ENCODE measurements at places on chromosomes 2 and 18.

GRCh38 chr2:86082756-86083155 is 22.9 kb downstream of the POLR1A start:
- no peaks in the 10 kb centered on the region for H3K27me3 ChIP-seq
- H3K4me1 ChIP-seq = peaks cover 21% of the 10 kb centered on the region
- no peak overlapping the region for H3K27ac ChIP-seq
- peaks cover 25% of the 10 kb centered on the region for H3K36me3 ChIP-seq

DNA sequence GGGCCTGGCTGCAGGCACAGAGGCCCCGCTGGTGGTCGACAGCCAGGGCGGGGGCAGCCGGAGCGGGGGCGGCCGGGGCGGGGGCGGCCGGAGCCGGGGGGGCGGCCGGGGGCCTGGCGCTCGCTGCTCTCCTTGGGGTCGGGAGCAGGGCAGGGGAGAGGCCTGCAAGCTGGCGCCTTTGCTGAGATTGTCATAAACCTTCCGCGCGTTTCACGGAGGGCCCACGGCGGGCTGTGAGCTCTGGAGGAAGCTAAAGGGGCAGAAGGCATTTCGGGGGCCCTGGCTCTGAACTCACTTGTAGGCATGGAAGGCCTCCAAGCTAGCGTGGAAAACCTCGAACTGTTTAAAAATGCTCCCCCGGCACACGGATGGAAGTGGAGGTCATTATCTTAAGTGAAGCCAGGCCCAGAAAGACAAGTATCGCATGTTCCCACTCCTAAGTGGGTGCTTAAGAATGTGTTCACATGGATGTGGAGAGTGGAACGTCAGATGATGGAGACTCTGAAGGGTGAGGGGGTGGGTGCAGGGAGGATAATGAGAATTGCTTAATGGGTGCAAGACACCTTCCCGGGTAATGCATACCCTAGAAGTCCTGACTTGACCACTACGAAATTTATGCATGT is 629 bp downstream of the PRELID3A start:
- peaks cover 3% of the 10 kb centered on the region for H3K4me1 ChIP-seq
- no peak for DNase-seq
- H3K36me3 ChIP-seq = no peaks in the 10 kb centered on the region
- no peak overlapping the region for H3K4me3 ChIP-seq
- no peak overlapping the region for H3K27ac ChIP-seq

GRCh38 chr2:194700726-194701125 is 956.3 kb upstream of the SLC39A10 start:
- H3K4me3 ChIP-seq = no peak overlapping the region
- no peak for DNase-seq
- H3K36me3 ChIP-seq = no peaks in the 10 kb centered on the region
- no peaks in the 10 kb centered on the region for H3K4me1 ChIP-seq

GRCh38 chr2:98387478-98387877 is 41.2 kb downstream of the CNGA3 start:
- no peaks in the 10 kb centered on the region for H3K4me1 ChIP-seq
- no peak for DNase-seq
- H3K27me3 ChIP-seq = peaks cover 2% of the 10 kb centered on the region

GRCh38 chr18:34467058-34467457 is 242.3 kb upstream of the NOL4 start:
- no peak for DNase-seq
- H3K27me3 ChIP-seq = no peaks in the 10 kb centered on the region
- H3K4me3 ChIP-seq = no peak overlapping the region
- H3K36me3 ChIP-seq = no peaks in the 10 kb centered on the region
- no peaks in the 10 kb centered on the region for H3K4me1 ChIP-seq
- H3K27ac ChIP-seq = no peak overlapping the region

GRCh38 chr2:204282525-204282924 is 262.8 kb upstream of the PARD3B start:
- H3K36me3 ChIP-seq = no peaks in the 10 kb centered on the region
- H3K4me3 ChIP-seq = no peak overlapping the region
- peaks cover 11% of the 10 kb centered on the region for H3K27me3 ChIP-seq

DNA sequence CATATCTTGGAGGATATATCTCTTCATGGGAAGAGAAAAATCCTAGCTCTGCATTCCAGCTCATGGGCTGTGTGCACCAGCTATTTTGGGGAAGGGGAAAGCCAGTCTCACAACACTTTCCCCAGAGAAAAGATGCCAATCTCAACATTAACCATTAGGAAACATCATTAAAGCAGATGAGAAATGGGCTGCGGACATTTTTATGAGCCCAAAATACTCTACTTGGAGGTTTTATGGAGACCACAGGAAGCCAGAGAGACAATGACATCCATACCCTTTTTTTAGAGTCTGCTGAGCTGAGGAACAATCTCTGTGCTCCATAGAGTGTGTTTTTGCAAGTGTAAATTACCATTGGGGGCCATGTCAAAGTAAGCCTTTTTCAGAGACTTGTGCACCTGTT is 213.7 kb downstream of the TRIB2 start:
- no peak overlapping the region for H3K27ac ChIP-seq
- H3K27me3 ChIP-seq = peaks cover 4% of the 10 kb centered on the region
- no peak overlapping the region for H3K4me3 ChIP-seq

GRCh38 chr2:159185401-159186130 is 100.9 kb downstream of the WDSUB1 start:
- no peaks in the 10 kb centered on the region for H3K36me3 ChIP-seq
- no peak overlapping the region for H3K4me3 ChIP-seq
- DNase-seq = no peak
- no peaks in the 10 kb centered on the region for H3K27me3 ChIP-seq
- H3K4me1 ChIP-seq = no peaks in the 10 kb centered on the region
- H3K27ac ChIP-seq = no peak overlapping the region

DNA sequence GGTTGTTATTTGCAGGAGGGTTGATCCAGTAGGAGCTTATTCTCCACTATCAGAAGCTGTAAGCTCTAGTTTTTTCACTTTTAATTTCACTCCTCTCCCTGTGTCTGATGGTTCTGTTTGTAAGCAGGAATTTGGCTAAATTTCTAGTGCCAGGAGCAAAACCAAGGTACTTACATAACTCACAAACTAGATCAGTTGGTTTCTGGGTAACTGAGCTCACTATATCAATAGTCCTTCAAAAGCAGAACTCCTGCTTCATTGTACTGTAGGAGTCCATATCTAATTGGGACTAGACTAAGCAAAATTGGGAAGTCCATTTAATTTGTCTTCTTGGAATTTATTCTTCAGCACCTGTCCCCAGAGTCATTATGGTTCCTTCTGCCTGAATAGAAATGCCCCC is 20.1 kb upstream of the RAX start:
- no peaks in the 10 kb centered on the region for H3K4me1 ChIP-seq
- H3K27ac ChIP-seq = no peak overlapping the region
- no peaks in the 10 kb centered on the region for H3K36me3 ChIP-seq
- peaks cover 17% of the 10 kb centered on the region for H3K27me3 ChIP-seq

DNA sequence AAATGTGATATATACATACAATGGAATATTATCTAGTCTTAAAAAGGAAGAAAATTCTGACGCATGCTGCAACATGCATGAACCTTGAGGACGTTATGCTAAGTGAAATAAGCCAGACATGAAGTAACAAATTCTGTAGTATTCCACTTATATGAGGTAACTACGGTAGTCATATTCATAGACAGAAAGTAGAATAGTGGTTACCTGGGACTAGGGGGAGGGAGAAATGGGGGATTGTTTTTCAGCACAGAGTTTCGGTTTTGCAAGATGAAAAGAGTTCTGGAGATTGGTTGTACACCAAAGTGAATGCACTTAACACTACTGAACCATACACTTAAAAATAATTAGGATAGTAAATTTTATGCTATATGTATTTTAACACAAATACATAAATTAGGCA is 215.9 kb upstream of the FBXO11 start:
- H3K27ac ChIP-seq = no peak overlapping the region
- no peaks in the 10 kb centered on the region for H3K27me3 ChIP-seq
- no peaks in the 10 kb centered on the region for H3K36me3 ChIP-seq
- no peak for DNase-seq
- no peaks in the 10 kb centered on the region for H3K4me1 ChIP-seq

DNA sequence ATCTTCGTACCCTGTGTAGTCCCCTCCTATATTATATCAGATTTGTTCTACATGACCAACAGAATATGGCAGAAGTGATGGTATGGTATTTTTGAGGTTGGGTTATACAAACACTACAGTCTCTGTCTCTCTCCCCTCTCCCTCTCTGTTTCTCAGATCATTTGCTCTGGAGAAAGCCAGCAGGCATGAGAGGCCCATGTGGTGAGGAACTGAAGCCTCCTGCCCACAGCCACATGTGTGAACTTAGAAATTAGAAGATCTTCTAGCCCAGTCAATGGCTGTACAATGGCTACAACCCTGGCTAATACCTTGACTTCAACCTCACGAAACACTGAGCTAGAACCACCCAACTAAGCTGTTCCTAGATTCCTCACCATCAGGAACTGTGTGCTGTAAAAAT is 250.6 kb downstream of the SMAD2 start:
- no peak overlapping the region for H3K4me3 ChIP-seq
- no peaks in the 10 kb centered on the region for H3K36me3 ChIP-seq
- no peaks in the 10 kb centered on the region for H3K27me3 ChIP-seq
- no peak overlapping the region for H3K27ac ChIP-seq
- DNase-seq = no peak
- H3K4me1 ChIP-seq = no peaks in the 10 kb centered on the region

GRCh38 chr2:15058015-15058720 is 425.7 kb downstream of the LRATD1 start:
- DNase-seq = no peak
- no peaks in the 10 kb centered on the region for H3K4me1 ChIP-seq

DNA sequence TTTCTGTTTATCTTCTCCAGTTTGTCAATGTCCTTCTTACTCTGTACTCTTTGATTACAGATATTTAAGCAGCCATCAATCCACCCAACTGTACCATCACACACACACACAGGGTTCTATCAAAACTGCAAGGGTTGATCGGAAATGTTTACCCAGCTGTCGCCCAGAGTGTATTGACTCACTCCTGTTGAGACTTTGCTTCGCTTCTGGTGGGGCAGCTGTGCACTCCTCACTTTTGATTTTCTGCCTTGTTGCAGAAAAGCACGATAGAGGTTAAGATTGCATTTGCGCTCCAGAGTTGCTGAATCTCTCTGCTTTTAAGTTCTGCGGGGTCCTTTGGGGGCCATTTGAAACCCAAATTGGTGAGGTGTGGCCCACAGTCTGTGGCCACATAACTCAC is 216.2 kb downstream of the SETBP1 start:
- H3K36me3 ChIP-seq = no peaks in the 10 kb centered on the region
- no peak overlapping the region for H3K4me3 ChIP-seq
- DNase-seq = no peak
- H3K27ac ChIP-seq = no peak overlapping the region

DNA sequence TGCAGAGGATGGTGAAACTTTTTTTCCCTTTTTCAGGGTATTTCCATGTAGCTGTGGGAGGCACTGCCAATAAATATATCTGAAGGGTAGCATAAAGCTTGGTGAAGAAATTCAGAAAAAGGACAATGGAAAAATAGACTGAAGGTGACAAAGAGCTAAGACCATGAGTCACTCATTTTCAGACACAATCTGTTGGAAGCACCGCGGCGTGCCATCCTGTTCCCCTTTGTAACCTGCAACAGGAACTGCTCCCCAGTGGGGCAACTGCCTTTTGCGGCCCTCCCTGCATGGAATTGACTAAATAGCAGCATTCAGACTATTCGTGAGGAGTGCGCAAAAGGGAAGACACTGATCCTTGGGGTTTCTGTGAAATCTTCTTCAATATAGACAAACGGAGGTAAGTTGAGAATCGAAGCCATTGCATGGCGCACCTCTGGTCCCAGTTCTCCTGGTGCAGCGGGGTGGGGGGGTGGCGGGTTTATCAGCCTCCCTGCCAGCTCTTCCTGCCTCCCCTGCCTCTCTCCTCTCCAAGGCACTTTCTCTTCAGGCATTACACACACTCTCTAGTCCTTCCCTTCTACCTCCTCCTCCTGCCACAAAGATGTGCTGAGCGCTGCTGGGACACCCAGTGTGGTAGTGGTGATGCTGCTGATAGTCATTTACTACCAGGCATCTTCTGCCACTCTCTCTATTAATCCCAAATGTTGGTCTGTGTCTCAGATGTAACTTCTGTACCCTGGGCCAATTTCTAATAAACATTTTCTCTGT is 126.2 kb upstream of the TMEM200C start:
- no peak overlapping the region for H3K4me3 ChIP-seq
- no peaks in the 10 kb centered on the region for H3K4me1 ChIP-seq
- no peaks in the 10 kb centered on the region for H3K36me3 ChIP-seq
- DNase-seq = no peak
- no peaks in the 10 kb centered on the region for H3K27me3 ChIP-seq

- H3K4me1 ChIP-seq = no peaks in the 10 kb centered on the region
- H3K4me3 ChIP-seq = no peak overlapping the region
- no peak for DNase-seq
- H3K27ac ChIP-seq = no peak overlapping the region
- no peaks in the 10 kb centered on the region for H3K36me3 ChIP-seq
These were observed 73.0 kb upstream of the KCTD1 start for GRCh38 chr18:26621161-26622026.

GRCh38 chr2:31312898-31313297 is 78.9 kb downstream of the EHD3 start:
- no peak overlapping the region for H3K4me3 ChIP-seq
- peaks cover 4% of the 10 kb centered on the region for H3K27me3 ChIP-seq
- H3K4me1 ChIP-seq = peaks cover 3% of the 10 kb centered on the region
- no peak overlapping the region for H3K27ac ChIP-seq

DNA sequence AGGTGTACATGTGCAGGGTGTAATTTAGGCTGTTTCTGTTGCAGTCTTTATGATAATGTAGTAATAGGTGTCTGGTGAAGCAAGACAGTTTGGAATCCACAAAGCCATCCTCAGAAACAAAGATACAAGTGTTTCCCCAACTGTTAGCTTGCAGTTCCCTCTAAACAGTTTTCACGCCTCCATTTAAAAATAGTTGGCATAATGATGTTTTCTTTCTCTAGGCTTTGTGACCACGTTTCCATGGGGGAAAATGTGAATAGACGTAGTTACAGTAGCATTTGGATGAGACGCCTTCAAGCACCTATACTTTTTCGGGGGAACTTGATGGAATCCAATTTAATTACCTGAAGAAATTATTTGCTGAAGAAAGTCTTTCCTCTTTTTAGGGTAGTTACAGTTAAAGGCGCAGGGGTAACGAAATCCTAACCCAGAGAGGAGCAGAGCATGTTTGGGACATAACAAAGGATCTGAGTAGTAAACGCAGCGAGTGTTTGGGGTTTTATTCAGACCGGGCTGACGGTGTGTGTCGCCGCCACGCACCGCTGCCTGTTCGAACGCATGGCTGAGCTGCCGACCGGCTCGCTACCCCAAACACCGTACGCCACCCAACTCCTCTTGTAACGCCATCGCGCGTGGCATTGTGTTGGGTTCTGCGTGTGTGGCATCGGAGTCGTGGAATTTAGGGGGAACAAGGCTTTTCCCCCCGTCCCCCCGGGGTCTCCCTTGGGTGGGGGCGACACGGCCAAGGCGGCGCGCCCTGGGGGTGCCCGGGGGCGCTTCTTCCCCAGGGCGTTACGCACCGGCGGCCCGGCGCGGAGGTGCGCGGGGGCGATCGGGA is 681 bp upstream of the NRP2 start:
- H3K4me3 ChIP-seq = no peak overlapping the region
- H3K36me3 ChIP-seq = no peaks in the 10 kb centered on the region
- peaks cover 7% of the 10 kb centered on the region for H3K4me1 ChIP-seq
- H3K27me3 ChIP-seq = peaks cover 29% of the 10 kb centered on the region
- no peak overlapping the region for H3K27ac ChIP-seq

Measured in CD4-positive, CD25-positive, alpha-beta regulatory T cell (primary cell).